ENCODE measurements at places on chromosomes 13 and 19.

DNA sequence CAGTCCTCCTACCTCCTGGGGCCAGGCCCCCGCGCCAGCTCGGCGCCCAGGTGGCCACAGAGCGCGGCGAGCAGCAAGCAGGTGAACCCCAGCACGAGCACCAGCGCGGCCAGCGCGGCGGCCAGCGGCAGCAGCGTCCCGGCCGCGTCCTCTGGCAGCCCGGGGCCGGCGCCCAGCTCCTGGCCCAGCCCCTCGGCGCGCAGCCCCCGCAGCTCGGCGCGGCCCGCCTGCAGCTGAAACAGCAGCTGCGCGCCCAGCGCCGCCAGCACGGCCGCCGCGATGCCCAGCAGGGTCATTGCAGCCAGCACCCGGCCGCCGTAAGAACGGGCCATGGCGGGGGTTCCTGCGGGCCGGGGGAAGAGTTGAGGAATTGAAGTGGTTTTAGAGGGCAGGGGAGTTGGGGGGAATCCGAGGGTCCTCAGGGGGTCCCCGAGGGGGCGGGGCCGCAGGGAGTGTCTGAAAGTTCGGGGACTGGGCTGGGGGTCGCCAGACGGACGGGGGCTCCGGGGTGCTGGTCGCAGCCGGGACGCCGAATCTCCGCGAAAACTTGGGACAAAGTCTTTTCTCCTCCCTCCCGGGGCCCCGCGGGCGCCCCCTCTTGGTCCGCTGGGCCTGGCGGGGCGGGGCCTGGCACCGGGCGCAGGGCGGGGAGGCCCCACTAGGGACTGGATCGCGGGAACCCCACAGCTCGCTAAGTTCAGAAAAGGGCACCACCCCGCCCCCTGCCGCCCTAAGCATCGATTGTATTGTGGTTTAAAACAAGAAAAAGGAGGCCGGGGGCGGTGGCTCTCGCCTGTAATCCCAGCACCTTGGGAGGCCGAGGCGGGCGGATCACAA, at the start of gene TMEM221:
TSS of gene TMEM221 (minus strand) at position 538 of the 837 bp plus-strand sequence. CDS start at position 332, 206 bp downstream.
- DNase-seq, result no peak

- DNase-seq, result no peak
Measured at GRCh38 chr13:46748300-46748699, 48.7 kb downstream of the ESD start.

- no peak for DNase-seq
Measured at GRCh38 chr13:50712456-50712855, 131.0 kb downstream of the DLEU7 start.

DNA sequence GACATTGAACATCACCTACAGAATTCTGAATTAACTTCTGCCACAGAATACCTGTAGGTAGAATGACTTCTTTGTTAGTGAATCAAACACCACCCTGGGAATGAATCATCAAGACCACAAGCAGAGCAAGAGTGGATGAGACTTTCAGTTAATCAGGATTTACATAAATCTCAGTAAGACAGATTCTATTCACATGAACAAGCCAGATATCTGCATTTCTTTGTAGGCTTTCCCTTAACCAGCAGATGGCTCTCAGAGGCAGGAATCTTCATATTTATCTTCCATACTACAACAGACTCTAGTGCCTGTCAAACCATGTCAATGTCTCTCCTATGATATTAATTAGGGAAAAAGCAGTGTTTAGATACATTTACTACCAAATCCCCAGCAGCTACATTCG, 412.1 kb downstream of the KLF12 start:
- no peak for DNase-seq

DNA sequence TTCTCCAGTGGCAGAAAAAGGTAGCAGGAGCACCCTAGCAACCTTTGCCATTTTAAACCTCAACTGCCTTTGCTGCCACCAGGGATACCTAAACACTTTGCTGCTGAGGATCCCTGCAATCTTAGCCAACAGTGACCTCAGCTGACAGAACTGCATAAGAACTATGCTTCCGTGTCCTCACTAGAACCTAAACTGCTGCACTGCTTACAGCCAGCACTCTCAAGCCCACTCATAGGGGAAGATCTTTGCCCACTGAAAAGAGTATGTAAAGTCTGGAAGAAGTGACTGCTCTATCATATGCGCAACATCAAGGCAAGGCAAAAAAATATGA, 270.0 kb upstream of the PCDH20 start:
- no peak for DNase-seq

- no peak for DNase-seq
Measured at GRCh38 chr13:100347968-100348367, 240.6 kb downstream of the GGACT start.

DNA sequence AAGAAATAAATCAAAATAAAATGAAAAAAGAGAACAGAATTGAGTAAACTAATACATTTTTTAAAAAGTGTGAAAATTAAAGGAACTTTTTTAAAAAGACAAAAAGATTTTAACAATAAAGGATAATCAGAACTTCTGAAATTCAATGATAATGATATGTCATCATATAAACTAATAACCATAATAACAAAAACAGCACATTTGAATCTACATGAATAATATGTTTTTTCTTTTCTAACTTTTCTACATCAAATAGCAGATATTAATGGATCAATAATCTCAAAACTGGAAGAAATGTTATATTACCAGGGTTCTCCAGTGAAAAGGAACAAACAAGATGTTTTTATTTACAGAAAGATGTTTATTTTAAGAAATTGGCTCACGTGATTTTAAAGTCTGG, 903.3 kb upstream of the MIR17HG start:
- DNase-seq, result no peak
